Uterus (tissue), 4 donors: ENCODE measurements at places on chromosomes 1 and 21. TPM values are rescaled to one million over a fixed set of nuclear protein-coding genes. Genes with fewer than 3 reads are reported as not detected.

The SCNM1 gene
- 3.2 TPM for total RNA-seq

GRCh38 chr1:27884006-27884954, 11.9 kb downstream of the THEMIS2 start:
- no peak for DNase-seq

The HORMAD1 gene
- not detected for total RNA-seq

The CDA gene
- 12.2 TPM for total RNA-seq

GRCh38 chr1:194256010-194256409, 1069.6 kb upstream of the B3GALT2 start:
- no peak for DNase-seq

- DNase-seq, result no peak
These were observed 7.5 kb downstream of the TRIM63 start for GRCh38 chr1:26059906-26060305.

The OR10J1 gene
- not detected for total RNA-seq

DNA sequence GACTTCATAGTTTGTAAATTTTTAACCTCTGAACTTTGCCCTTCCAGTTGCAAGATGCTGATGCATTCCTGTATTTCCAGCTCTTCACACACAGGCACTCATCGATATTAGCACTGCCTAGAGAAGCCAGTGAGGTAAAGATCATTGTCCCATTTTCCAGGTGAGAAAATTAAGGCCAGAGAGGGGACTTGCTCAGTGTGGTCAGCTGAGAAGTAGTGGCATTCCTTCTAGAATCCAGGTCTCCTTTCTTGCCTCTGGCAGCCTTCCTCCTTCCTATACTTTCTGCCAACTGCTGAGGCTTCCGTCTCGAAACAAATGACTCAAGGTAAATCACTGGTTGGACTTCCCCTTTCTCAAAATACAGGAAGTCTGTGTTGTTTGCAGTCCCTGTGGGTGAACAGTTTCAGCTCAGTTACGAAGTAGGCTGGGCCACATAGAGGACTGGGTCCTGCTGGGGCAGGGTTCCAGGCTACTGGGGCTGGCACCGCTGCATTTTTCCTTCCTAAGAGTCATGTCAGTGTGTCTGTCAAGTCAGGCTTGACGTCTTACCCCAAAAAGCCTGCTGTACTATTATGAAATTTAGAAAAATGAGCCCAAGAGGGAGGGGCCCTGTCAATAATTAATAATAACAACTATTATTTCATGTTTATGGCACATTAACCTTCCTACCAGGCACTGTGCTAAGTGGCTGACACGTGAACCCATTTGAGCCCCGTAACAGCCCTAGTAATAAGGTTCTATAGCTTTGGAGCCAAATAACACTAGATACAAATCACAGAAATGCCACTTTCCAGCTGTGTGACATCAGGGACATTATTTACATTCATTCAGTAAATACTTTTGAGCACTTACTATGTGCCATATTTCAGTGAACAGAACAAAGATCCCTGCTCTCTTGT, 16.6 kb upstream of the RNF19B start:
- no peak for DNase-seq

The TNFRSF9 gene
- not detected for total RNA-seq

The SPATA46 gene
- not detected for total RNA-seq

The CCDC181 gene
- total RNA-seq, result 1.0 TPM

The KCNE1 gene
- 2.1 TPM for total RNA-seq

The PROX1 gene
- total RNA-seq, result 3.8 TPM

GRCh38 chr1:17927952-17928351, 172.8 kb downstream of the ACTL8 start:
- DNase-seq, result no peak

The KIF2C gene
- total RNA-seq, result not detected

The ZNF683 gene
- total RNA-seq, result not detected

DNA sequence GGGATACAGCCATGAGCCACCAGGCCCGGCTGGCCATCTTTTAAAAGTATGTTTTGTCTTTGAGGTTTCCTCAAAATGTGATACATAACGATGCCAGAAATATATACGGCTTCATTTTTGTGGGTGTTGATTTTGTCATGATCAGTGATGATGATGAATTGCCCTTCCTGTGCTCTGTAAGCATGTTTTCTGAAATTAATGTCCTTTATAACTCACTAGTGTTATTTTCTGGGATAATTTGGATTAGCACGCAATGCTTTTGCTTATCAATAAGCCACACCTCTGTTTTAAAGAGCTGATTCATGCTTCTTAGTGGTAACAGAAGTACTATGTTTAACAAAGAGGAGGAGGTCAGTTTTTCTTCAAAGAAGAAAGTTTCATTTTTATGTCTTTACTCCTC, 25.6 kb downstream of the PHACTR4 start:
- no peak for DNase-seq

GRCh38 chr21:42561762-42562650, 48.4 kb downstream of the SLC37A1 start:
- DNase-seq, result no peak

The RBM15 gene
- total RNA-seq, result 30.5 TPM

The TM2D1 gene
- 109 TPM for total RNA-seq

DNA sequence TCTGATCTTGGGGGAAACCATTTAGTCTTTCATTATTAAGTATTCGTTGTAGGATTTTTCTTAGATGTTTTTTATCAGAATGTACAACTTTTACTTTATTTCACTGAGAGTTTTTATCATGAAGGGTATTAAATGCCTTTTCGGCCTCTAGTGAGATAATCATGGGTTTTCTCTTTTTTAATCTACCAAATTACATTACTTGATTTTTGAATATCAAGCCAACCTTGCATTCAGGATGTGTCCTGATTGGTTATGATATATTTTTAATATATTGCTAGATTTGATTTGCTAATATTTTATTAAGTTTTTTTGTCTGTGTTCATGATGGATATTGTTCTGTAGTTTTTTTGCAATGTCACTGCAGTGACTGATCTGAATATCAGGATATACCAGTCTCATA, 9.4 kb downstream of the NUF2 start:
- no peak for DNase-seq

The SPRR3 gene
- total RNA-seq, result 0.70 TPM

DNA sequence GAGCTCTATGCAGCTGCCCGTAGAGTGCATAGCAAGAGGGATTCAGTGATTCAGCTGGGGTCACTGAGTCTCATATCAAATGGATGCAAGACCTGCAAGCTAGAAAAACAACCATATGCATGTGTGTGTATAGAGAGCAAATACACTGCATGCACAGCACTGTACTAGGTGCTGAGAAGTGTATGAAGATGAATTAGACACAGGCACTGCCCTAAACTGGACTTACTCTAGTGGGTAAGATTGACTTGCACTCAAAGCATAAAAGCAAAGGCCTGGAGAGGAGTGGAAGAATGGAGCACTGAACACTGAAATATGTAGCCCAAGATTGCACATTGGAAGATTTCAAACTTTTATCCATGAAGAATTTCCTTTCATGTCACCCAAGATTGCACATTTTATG, 5.5 kb upstream of the GBP1 start:
- DNase-seq, result no peak

DNA sequence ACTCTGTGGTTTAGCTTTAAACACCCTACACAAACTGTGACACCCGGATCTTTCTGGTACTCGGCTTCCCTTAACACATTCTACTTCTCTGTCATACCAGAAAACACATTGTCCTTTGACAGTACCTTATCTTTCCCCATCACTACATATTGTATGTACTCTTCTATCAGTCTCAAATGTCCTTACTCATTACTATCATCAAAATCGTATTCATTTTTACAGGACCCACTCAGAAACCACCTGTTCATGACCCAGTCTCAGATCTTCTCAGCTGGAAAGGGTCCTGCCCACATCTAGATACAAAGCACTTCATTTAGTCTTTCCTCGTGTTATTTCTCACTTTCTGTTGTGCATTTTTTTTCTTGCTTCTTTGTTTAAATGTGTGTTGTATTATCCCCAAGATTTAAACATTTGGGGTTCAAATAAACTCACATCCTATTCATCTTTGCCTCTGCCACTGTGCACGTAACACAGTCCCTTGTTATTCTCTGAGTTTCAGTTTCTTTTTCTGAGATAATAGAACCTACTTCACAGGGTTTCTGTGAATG, 27.7 kb downstream of the CD34 start:
- DNase-seq, result no peak

DNA sequence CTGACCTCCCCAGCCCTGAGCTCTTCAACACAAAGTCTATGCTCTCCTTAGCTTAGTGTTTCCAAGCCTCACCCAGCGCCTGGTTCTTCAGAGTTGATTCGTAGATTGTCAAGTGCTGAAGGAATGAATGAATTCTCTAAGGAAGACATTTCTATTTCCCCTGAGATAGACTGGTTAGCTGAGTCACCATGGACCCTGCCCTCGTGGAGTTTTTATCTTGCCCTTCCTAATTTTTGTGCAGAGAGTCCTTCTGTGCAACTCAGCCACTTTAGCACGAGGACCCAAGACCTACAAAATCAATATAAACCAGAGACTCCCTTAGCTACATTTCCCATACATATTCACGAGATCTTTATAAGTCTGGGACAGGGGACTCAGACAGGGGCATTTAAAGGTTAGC, 2.6 kb upstream of the CD244 start:
- no peak for DNase-seq

GRCh38 chr21:46323710-46324389, at the start of the genes C21orf58 and PCNT:
Gene C21orf58 (minus strand): TSS chr21:46323870. CDS start chr21:46322738, 1,132 bp downstream.
Gene PCNT (plus strand): TSS chr21:46324156. CDS start chr21:46324229, 73 bp downstream.
- DNase-seq, result peak; percentile 96

The TARS2 gene
- 14.9 TPM for total RNA-seq

The CCDC27 gene
- total RNA-seq, result not detected

- DNase-seq, result no peak
These were observed 350.9 kb upstream of the ADGRL2 start for GRCh38 chr1:81449786-81450185.

DNA sequence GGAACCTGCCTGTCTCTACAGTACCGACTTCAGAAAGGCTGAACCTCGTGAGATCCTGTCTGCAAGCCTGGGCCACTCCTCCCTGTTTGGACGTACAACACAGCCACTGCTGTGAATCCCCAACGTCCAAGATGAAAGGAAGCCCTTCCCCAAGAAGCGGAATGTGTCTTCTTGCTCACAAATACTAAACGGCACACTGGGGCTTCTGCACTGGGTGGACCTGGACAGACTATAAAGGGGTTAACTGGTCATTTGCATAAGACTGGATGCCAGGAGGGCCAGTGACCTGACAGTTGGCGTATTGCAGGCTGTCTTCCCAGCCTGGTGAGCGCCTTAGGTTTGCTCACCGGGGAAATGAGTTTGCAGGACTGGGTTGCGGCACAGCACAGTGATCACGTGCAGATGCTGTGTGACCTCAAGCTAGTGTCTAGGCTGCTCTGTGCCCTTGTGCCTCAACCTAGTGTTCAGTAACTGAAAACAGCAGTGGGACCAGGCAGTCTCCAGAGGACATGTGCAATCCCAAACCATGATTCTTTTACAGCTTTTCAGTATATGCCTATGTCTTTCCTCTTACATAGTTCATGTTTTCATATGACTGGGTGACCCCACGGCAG, 19.5 kb upstream of the AJAP1 start:
- no peak for DNase-seq

GRCh38 chr1:181669246-181669645, 185.9 kb downstream of the CACNA1E start:
- DNase-seq, result no peak

GRCh38 chr1:47561523-47562007, 123.7 kb downstream of the FOXD2 start:
- DNase-seq, result no peak

GRCh38 chr1:243596431-243597062, 253.5 kb downstream of the AKT3 start:
- DNase-seq, result no peak

GRCh38 chr1:232188318-232188717, 441.6 kb downstream of the SIPA1L2 start:
- no peak for DNase-seq

The LRRC53 gene
- total RNA-seq, result not detected

DNA sequence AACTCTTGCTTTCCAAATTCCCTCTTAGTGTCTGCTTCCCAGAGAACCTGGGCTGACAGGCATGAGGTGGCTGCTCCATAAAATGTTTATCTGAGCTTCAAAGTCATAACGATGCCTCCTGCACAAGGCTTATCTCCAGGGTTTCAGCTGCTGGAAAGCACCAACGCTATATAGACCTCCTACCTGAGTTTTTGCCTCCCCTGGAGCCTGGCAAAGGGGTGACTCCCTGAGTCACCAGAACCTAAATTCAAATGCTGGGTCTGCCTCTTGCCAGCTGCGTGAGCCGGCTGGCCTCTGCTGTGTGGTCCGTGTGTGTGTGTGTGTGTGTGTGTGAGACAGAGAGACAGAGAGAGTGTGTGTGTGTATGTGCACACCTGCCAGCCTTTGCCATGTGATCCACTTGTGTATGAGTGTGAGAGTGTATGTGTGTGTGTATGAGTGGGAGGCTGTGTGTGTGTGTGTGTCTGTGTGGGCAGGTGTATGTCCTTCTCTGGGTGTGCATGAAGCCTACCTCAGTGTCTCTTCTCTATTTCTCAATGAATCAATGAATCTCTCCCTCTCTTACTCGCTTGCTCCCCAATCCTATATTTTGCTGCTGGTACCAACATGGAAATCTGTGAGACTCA, 714.9 kb downstream of the MATN1 start:
- no peak for DNase-seq

The CLDN14 gene
- not detected for total RNA-seq

DNA sequence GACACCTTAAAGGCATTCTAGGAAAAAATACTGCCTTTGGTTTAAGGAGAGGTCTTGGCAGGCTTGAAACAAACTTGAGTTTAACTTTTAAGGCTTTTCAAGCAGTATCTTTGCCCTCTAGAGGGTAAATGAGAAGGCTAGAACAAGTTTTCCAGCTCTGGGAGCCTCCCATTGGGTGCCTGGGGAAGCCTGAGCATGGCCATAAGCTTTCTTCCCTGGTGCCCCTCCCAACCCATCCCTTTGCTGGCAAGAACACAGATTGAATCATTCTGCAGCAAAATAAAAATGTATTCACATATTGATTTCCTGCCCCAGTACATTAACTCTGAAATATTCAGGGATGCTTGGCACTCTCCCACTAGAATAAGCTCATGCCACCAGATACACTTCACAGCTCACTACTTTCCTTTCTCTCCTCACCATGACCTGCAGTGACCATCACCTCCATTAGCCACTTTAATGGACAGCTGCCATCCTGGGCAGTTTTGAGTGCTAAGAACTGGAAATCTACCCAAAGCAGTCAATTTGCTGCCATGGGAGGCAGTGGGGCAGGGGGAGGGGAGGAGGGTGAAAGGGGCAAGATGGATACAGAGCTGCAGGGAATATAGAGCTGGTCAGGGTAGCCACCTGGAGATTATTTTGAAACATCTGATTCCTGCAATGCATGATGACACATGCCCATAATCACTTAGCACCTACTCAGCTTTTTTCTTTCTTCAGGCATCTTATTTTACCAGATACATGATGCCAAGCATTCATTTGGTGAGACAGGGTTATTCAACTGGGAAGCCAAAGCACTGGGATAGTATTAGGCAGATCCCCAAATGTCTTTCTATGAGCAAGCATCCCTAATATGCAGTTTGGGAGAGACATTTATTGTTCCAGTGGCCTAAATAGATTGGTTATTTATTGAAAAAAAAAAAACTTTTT, 140.6 kb downstream of the SYT2 start:
- DNase-seq, result no peak

The PSEN2 gene
- total RNA-seq, result 31.3 TPM
